ENCODE measurements at places on chromosomes 13 and 19.

GRCh38 chr13:84038001-84038400 is 155.7 kb upstream of the SLITRK1 start:
- DNase-seq, result no peak

GRCh38 chr13:102970542-102970941 is 95.7 kb downstream of the SLC10A2 start:
- DNase-seq, result no peak

GRCh38 chr19:4452230-4452990 is 5.2 kb downstream of the UBXN6 start:
- no peak for DNase-seq

GRCh38 chr13:23718996-23719395 is 148.8 kb downstream of the TNFRSF19 start:
- DNase-seq, result no peak

- DNase-seq, result no peak
These were observed 54.5 kb upstream of the MTIF3 start for GRCh38 chr13:27504868-27505194.

GRCh38 chr19:38661136-38661535 is 13.7 kb downstream of the ACTN4 start:
- no peak for DNase-seq

DNA sequence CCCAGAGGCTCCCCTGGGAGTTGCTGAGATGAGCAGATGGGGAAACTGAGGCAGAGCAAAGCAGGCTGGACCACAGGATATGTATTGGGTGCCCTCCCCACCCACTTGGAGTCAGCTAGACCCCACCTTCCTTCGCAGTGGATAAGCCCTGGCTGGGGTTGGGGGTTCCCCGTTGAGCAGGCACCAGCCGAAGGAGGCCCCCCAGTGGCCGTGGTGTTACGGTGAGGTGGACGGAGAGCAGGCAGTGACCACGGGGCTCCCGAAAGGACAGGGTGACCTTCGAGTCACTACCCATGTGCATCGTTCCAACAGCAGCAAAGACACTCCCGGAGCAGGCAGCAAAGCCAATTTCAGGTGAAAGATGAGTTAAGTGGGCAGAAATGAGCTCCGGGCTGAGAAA is 62.4 kb upstream of the ADGRE5 start:
- no peak for DNase-seq

DNA sequence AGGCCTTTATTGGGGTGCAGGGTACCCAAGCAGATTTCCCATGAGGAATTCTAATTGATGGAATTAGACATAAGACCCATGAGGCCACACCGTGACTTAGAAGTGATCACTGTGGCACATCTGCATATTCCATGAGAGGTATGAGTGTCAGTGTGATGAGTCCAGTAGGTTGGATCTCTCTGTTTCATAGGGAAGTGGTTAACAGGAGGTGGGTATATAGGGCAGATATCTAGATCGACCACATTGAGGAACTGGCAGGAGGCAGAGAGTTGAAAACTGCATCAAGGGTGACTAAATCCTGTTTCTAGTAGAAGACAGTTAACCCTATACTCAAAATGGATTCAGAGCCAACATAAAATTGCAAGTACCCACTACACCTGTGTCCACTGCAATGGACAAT is 68.6 kb upstream of the MIR17HG start:
- no peak for DNase-seq

DNA sequence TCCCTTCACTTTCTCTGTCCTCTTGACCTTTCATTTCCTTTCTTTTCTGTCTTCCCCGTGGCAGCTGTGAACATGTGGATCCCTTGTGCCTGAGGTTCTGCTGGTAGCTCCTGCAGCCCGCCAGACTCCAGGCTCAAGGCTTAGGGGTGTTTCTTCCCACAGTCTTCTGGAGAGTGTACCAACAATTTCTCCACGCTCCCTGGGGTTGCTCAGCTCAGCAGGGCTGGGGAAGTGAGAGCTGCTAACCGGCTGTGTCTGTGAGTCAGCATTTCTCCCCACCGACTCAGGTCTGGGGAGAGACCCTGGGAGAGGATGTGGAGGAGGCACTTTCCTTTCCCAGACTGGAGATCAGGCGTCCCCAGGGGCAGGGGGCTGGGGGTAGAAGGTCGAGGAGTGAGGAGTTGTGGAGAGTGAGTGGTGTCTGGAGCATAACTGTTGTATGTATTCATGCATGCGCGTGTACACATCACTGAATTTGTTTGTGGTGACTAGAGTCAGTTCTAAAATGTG is 193.6 kb downstream of the KCNRG start:
- DNase-seq, result peak; percentile 45
